ENCODE measurements at places on chromosomes 3 and 15.
A peak's percentile ranks its signal among the peaks of the same experiment; 100 is the strongest.

DNA sequence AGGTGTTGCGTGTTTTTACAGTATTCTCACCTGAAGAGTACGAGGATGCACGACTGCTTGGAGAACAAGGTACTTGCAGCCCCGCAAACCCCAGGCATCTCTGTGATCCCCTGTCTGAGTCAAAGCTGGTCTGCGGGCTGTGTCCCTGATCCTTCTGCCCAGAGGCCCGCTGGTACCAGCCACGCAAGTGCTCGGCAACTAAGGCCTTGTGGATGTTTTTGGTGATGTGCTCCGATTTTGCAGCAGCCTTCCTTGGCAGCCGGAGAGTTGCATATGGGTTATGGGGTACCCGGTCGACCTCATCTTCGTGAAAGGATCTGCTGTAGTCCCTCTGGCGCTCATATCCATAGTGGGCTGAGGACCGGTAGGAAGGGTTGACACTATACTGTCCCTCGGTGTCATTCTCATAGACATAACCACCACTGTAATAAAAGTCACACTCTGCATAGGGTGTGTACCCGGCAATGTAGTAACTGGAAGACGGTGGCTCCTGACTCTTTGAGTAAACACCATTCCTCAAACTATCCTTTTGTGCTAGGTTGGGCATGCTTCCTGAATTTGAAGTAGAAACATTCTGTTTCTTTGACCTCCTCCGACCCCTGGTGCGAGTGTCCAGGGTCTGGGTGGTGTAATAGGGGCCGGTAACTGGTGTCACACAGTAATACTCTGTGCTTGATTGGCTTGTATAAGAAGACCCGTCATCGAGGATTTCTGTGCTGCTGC is 58.6 kb upstream of the LMOD3 start:
- DNase-seq, result no peak

GRCh38 chr3:104214937-104215336 is 1151.8 kb upstream of the ALCAM start:
- DNase-seq, result no peak

- DNase-seq, result no peak
Measured at GRCh38 chr15:36925653-36926426, 174.5 kb downstream of the MEIS2 start.

GRCh38 chr3:172839679-172840078 is 89.2 kb downstream of the ECT2 start:
- no peak for DNase-seq

DNA sequence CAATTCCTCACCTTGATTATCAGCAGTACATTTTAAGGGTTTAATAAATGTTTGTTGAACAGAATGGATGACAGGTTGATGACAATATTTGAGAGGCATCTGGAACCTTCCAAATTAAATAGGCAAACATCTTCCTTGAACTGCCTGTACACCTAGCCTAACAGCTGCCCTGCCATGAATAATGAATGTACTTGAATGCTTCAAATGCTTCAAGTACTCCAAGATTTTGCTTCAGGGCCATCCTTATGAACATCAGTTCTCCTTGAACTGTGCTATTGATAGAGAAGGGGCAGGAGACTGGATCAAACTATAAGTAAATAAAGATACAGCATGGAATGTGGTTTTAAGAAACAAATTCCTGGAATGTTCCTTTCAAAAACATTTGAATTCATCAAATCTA is 136.8 kb downstream of the CHST2 start:
- DNase-seq, result no peak

- DNase-seq, result peak; percentile 50
Measured at GRCh38 chr3:57227930-57228751, 612 bp downstream of the APPL1 start.

- no peak for DNase-seq
Measured at GRCh38 chr3:60810881-60811280, 440.4 kb downstream of the FHIT start.

GRCh38 chr15:57683481-57683880 is 23.0 kb upstream of the POLR2M start:
- DNase-seq, result no peak

DNA sequence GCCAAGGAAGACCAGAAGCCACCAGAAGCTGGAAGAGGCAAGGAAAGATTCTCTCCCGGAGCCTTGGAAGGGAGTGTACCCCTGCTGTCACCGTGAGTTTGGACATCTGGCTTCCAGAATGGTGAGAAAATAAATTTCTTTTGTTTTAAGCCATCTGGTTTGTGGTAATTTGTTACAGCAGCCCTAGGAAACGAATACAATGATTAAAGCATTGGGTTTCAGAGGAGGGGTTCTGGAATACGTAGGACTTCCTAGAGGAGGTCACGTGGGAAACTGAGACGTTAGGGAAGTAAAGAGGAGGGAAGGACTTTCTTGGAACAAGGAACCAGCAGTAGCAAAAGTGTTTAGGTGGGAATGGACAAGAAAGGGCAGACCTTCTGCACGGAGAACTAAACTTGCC is 377.7 kb downstream of the IL20RB start:
- no peak for DNase-seq

- peak; percentile 49 for DNase-seq
Measured at GRCh38 chr3:141346418-141346817, 21.9 kb upstream of the ZBTB38 start.

GRCh38 chr15:70535071-70535954 is 228.0 kb downstream of the UACA start:
- DNase-seq, result peak; percentile 75

DNA sequence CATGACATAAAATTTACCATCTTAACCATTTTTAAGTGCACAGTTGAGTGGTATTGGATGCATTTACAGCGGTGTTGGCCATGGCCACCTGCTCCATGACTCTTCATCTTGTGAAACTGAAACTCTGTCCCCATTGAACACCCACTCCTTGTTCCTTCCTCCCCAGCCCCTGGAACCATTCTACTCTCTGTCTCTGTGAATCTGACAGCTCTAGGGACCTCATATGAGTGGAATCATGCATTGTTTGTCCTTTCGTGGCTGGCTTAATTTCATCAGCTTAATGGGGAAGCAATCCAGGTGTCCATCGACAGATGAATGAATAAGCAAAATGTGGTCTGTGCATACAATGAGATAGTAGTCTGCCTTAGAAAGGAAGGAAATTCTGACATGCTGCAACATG is 42.5 kb downstream of the PLXNA1 start:
- no peak for DNase-seq

- DNase-seq, result no peak
Measured at GRCh38 chr3:4271834-4272233, 31.3 kb upstream of the SETMAR start.

GRCh38 chr15:37574985-37575384 is 359.5 kb upstream of the TMCO5A start:
- no peak for DNase-seq

DNA sequence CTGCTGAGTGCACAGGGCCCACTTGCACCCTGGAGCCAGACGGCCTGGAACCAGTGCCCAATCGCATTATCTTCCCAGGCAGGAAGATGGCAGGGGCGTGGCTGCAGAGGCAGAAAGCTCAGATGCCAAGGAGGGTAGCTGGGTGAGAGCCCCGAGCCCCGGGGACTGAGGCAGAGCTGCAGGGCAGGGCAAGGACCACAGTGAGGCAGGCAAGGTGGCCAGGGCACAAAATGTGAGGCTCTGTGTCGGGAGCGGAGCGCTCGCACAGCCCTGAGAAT is 1.6 kb upstream of the CCDC33 start:
- DNase-seq, result no peak

- no peak for DNase-seq
Measured at GRCh38 chr3:115627180-115628074, 4.1 kb downstream of the GAP43 start.

DNA sequence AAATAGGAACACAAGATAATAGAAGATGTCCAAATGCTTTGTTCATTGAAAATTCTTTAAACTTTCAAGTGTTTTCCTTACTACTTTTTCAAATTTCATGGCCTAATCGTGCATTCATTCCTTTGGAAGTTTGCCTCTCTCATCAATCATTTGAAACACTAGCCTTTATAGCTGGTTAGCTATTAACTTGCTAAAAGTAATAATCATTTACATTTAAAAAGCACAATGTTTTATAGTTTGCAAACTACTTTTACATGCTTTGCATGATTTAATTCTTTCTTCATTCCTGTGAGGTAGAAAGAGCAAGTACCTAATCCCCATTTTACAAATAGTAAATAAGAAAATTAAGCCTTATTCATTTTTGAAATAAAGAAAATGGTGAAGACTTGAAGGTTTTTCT is 137.4 kb upstream of the SLC7A14 start:
- DNase-seq, result no peak

DNA sequence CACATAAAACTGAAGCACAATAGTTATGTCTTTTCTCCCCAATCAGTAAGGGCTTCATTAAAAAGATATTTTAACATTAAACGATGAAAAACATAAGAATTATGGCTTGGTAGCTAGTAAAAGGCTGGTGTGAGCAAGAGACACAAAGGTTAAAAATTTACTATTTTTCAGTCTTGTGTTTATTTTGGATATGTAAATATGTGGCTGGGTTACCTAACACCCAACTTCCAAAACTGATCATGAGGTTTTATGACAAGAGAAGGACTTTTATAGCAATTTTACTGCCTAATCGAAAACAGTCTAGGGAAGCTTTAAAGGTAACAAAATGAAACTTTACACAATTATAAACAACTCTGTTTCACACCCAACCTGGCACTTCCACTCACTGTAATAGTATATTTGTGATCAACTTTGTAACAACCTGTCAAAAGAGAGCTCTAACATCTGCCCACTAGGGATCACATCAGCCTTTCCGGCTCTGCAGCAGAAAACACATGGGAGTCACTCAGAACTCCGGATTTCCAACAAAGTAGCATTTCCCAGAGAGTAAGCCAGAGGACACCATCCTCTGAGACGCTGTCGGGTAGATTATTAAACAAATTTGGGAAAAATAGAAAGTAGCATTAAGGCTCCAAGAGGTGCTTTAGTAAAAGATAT is 123.4 kb upstream of the C2CD4B start:
- no peak for DNase-seq

- DNase-seq, result no peak
Measured at GRCh38 chr3:176362191-176362731, 835.0 kb downstream of the TBL1XR1 start.

GRCh38 chr15:100334456-100334855 is 7.3 kb downstream of the ADAMTS17 start:
- DNase-seq, result no peak

Data from Peyer's patch (tissue), 4 donors.